RWPE1 (cell line): ENCODE measurements at places on chromosomes 16 and 17.

GRCh38 chr17:71068408-71068750, 899.0 kb downstream of the KCNJ2 start:
- no peak for DNase-seq

DNA sequence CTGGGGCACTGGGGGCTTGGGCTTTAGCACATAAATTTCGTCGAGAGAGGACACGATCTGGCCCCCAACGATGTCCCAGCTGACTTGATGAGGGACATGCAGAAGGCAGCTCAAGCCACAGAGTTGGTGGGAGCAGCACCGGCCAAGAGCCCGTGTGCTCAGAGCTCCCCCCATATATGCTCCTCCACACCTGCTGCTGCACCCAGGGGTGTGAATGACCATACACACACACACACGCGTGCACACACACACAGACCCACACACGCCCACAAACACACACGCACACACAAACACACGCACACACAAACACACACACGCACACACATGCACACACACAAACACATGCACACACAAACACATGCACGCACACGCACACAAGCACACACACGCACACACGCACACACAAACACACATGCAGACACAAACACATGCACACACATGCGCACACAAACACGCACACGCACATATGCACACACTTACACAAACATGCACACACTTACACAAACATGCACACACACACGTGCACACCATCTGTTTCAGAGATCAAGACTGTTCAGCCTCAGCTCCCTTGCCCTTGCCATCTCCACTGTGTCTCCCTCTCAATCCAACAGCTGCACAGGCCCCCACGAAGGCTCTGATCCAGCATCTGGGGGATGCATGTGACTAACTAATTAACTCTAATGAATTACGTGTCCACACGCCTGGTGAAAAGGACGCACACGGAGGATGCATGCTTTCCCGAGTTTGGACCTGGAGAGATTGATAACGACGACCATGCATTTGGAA, 85.6 kb upstream of the TNRC6C start:
- no peak for DNase-seq

DNA sequence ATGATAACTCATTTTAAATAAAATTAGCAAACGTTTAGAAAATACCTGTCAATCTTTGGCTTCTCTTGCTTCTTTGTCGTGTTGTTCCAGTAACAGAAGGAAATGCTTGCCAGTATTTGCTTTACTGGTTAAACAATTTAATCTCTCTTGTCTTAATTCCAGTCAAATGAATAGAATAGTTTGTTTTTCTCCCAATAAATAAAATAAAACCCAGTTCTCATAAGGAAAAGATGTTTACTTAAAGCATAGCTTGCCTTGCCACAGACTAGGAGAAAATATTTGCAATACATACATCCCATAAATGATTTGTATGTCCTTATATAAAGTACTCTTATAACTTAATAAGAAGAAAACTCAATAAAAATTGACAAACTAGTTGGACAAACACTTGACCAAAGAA, 43.9 kb upstream of the TEKT3 start:
- DNase-seq = no peak

- no peak for DNase-seq
Observed at GRCh38 chr17:60103957-60104356, 25.2 kb upstream of the HEATR6 start.

DNA sequence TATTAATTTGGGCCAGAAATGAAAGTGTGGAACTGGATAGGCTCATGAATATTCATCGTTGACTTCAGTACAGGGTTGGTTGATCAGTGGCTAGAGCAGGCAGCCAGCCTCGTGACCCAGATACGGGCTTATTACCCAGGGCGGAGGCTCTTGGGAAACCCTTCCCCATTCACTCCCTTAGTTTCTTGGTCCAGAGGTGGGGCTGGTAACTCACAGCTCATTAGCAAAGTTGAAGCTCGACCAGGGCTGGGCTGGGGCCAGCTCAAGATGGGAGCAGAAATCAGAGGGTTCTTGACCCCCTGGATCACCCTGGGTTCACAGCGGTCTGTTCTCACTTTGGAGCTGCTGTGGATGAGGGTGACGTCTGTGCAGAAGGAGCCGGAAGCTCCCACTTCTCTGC, 44.6 kb upstream of the GSE1 start:
- no peak for DNase-seq

GRCh38 chr17:4808378-4808767, 1.4 kb downstream of the PLD2 start:
- DNase-seq = no peak

- DNase-seq = peak; percentile 55
Observed at GRCh38 chr16:89320782-89321501, 103.4 kb downstream of the ZNF778 start.

DNA sequence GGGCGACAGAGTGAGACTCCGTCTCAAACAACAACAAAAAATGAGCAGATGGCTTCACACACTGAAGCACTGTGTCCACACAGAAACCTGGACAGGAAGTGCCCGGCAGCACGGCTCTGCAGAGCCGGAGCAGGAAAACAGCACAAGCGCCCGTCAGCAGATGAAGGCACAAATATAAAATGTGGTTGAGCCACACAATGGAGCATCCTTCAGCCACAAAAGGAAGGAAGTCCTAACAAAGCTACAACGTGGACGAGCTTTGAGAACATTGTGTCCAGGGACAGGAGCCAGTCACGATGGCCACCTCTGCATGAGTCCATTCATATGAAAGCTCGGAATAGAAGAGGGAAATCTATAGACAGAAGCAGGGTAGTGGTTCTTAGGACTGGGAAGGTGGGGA, 15.7 kb downstream of the RHBDF2 start:
- no peak for DNase-seq
